Esophagus mucosa (tissue), 1 donor: ENCODE measurements at places on chromosomes 7 and 10. TPM values are rescaled to one million over a fixed set of nuclear protein-coding genes. Genes with fewer than 3 reads are reported as not detected.

Gene OPALIN
- total RNA-seq = not detected

Gene RNF32
- total RNA-seq = 1.8 TPM

Gene CUZD1
- total RNA-seq = 0.24 TPM

Gene STRIP2
- 3.4 TPM for total RNA-seq

DNA sequence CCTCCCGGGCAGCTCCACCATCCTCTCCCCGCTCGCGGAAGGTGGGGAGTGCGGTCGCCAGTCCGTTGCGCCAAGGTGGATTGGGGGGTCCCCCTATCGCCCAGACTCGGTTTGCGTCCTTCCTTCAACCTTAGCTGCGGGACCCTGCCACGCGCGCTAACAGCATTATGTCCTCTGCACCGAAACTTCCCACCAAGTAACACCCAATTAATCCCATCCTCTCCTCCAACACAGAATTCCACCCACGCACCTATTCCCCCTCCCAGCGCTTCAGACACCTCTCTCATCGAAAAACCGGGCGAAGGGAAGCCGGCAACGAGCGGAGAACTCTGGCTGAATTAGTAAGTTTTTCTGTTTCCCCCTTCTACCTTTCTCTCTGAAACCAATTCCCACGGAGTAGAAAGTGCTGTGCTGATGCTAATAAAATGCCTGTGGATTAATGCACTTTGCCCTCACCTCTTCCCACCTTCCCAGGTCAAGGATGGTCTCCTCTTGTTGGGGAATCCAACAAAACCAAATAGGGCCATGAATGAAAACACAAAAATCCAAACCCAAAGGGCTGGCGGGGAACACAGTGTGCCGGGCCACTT, 947 bp downstream of the HOXA3 start:
- ATAC-seq = no peak

DNA sequence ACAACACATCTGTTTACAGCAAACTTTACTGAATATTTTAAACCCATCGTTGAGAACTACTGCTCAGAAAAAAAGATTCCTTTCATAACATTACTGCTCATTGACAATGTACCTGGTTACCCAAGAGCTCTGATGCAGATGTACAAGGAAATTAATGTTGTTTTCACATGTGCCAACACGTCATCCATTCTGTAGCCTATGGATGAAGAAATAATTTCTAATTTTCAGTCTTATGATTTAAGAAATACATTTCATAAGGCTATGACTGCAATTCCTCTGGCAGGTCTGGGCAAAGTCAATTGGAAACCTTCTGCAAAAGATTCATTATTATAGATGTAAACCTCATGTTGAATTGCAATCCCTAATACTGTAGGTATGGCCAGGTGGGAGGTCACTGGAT, 16.7 kb upstream of the CNNM1 start:
- no peak for ATAC-seq

DNA sequence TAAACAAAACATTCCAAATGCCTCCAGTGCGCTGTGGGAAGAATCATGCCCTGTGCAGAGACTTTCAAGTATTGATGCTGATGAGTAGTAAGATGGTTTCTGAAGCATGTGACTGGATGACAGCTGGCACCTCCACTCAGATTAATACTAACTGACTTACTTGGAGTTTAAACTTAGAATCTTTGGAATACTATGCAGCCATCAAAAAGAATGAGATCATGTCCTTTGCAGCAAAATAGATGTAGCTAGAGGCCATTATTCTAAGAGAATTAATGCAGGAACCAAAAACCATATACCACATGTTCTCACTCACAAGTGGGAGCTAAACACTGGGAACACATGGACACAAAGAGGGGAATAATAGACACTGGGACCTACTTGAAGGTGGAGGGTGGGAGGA, 73.8 kb upstream of the CHCHD3 start:
- ATAC-seq = no peak

- no peak for ATAC-seq
Measured at GRCh38 chr10:102763037-102763607, 19.4 kb downstream of the WBP1L start.

- no peak for ATAC-seq
Measured at GRCh38 chr10:67790534-67791408, 47.2 kb downstream of the DNAJC12 start.

DNA sequence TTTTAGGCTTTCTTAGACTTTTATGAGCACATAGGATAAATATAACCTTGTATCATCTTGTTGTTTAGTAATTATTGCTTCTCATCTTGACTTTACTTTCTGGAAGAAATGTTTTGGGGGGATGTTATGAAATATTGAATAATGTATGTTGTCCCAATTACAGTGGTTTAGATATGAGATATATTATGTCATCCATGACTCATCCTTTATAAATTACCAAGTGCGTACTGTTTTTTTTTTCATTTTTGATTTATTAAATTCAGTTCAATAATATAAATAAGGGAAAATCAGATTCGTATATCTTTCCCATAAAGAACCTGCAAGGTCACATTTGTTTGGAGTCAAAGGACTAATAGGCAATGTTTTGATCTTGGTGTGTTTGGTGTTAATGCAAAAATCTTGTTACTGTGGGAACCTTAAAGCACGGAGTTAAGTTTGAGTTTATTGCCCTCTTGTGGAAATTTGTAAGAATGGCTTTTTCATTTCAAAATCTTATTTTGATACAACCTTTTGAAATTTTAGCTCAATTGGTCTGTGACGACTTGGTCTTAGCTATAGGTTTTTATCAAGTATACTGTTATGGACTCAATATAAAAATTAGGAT, 108.6 kb downstream of the SRI start:
- ATAC-seq = no peak
